ENCODE measurements at places on chromosomes 4 and X. TPM values are rescaled to one million over a fixed set of nuclear protein-coding genes. Genes with fewer than 3 reads are reported as not detected.

DNA sequence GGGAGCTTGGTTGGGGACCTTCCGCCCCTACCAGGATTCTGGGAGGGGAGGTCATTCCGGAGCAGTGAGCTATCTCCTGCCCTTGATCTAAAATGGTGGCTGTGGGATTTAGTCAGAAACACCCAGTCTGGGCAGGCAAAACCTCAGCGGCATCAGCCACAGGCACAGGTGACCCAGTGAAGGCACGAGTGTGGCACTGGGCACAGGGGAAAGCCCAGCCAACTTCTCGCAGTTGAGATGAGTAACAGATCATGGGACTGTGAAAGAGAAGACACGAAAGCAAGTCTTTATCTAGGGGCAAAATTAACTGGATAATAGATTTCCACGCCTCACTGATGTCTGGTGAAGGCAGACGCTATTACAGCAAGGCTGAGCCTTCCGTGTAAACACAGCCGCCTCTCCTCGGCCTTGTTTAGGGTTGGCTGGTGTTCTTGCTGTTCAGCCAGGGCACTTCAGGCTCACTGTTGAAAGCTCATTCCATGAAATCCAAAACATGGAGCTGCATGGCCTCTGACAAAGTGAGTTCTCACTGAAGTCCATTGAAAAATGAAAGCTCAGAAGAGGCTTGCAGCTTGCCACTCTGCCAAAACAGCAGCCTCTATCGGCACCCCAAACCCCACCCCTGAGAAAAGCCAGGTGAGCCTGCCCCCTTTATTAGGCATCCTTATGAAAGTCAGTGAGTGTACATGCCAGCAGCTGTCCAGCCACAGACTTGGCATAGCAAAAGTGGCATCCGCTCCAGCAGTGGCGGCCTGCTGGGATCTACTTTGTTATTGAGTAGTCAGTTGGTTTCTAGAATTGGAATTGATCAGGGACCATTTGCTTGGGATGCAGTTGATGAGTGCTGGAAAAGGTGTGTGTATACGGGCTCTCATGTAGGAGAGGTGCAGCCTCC, 102.3 kb upstream of the MTM1 start:
- H3K4me3 ChIP-seq, result no peak overlapping the region
- H3K27me3 ChIP-seq, result 0 out of 2 replicates have a peak, but pooled peaks cover 2% of the 10 kb centered on the region
- H3K4me1 ChIP-seq, result peaks cover 10% of the 10 kb centered on the region

- H3K27ac ChIP-seq, result peak overlapping the region; percentile 26
- H3K4me3 ChIP-seq, result no peak overlapping the region
Measured at GRCh38 chrX:77742788-77743476, 43.1 kb downstream of the ATRX start.

DNA sequence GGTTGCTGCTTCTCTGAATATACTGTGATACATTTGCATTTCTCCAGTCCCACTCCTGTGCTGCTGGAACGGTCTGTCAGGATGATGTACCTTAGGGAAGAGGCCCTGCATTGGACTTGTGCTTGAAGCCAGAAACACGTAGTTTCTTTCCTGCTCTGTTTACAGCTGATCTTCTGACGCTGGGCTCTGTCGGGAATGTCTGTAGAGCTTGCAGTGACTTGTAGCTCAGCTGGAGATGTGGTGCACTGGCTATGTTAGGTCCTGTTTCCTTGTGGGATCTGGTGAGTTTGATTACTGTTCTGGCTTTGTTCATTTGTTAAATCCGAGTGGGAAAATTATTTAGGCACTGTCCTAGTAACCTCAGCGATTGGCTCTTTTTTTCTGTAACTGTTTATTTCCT, 137.2 kb upstream of the WDR1 start:
- H3K4me3 ChIP-seq, result no peak overlapping the region
- no peak overlapping the region for H3K27ac ChIP-seq
- H3K36me3 ChIP-seq, result 0 out of 2 replicates have a peak, but pooled peaks cover 4% of the 10 kb centered on the region
- H3K4me1 ChIP-seq, result no peaks in the 10 kb centered on the region
- no peak for DNase-seq

ARMCX6 gene
- 80.8 TPM for total RNA-seq

AGTR2 gene
- not detected for total RNA-seq

MAP7D2 gene
- total RNA-seq, result 0.20 TPM
